Inflammatory macrophage treated with lipopolysaccharide for 4 hours (primary cell): ENCODE measurements at places on chromosomes 11 and 22.

DNA sequence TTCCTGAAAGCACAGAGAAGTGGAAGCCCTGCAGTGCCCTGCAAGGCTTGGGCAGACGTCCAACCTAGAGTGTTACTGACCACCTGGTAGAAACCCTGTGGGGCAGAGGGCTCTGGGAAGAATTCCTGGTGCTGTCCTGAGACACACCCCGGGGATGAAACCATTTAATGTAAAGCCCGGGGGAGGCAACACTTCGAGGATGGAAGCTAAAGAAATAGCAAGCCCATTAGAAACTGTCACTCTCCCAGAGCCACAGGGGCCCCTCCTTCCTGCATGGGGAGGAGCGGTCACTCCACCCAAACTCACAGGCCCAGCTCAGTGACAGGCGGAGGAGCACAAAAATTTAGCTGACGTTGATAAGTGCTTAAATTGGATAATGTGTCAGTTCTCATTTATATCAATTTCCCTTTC, 57.6 kb downstream of the NRXN2 start:
- DNase-seq, result peak; percentile 31

DNA sequence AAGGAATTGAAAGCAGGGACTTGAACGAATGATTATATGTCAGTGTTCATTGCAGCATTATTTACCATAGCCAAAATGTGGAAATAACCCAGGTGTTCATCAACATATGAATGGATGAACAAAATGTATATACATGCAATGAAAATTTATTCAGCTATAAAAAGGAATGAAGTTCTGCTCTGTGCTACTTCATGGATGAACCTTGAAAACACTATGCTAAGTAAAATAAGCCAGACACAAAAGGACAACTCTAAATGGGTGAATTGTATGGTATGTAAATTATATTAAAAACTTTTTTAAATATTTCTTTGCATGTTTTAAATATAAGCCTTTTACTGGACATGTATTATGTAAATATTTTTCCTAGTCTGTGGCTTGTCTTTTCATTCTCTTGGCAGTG, 107.0 kb downstream of the ME3 start:
- DNase-seq, result no peak

DNA sequence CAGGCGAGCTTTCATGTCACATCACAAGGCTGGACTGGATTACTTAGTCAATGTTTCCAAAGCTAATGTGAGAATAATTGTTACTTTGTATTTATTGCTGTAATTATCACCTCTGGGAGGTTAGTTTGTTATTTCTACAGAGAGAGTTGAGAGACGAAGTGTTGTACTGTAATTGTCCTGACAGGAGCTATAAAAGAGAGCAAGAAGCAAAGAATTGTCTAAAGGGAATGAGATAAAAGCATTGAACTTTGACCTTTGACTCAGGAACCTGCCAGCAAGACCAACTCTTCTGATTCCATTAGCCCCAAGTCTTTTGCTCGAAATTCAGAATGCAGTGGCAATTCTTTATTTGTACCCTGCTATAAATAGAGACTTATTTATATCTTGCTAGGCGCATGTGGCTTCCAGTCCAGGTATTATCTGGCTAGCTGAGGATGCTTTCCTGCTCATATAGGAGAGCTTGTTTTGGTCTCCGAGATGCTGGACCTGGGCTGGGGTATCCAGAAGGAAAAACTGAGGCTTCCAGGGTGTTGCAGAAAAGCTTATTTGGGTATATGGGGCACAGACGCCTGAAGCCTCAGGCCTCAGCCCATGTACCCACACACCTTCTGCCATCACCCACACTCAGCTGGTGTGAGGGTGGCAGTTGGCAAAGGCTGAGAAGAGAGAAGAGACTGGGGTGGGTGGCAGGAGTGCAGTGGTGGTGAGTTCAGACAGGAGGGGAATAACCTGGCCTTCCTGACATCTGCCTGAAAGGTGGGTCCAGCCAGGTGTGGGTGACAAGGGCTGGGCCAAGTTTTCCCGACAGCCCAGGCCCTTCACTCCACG, 40.7 kb downstream of the SYT13 start:
- DNase-seq, result no peak

DNA sequence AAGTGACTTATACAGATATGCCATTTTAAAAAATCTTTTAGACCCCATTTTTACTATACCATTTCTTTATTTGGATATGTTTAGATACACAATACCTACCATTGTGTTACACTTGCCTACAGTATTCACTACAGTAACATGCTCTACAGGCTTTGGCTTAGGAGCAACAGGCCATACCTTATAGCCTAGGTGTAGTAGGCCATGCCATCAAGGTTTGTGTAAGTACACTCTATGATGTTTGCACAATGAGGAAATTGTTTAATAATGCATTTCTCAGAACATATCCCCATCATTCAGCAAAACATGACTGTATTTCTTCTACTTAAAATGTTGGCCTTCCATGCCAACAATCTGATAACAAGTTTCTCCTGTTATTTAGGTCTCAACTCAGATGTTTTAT, 1559.5 kb upstream of the TENM4 start:
- DNase-seq, result no peak

DNA sequence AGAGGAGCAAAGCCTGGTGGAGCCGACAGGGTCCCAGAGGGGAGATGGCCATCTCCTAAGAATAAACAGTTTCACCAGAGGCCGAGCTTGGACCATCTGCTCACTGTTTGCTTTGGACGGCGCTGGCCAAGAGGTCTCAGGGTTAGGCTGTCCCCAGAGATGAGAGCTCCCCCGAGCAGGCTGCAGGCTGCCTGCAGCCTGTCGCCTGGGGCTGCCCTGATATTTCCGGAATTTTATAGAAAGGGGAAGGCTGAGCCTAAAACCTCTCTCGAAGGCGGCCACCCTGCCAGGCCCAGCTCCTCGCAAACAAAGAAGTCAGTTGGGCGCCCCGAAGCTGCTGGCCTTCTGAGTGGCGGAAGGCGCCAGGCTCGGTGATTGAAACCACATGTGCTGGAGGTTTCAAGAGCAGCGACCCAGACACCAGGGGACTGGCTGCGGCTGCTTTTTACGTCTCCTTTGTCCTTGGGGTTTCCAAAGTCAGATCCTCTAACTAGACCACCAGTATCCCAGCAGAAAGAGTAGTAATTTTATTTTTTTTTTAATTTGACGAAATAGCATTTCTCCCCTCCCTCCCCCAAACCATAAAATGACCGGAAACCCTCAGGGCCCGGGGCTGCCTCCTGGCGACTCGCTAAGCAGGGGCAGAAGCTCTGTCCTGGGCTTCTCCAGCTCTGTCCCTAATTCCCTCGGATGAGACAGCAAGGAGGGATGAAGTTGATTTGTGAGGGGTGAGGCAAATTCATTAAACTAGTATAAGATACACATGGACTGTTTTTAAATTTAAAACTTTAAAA, 57.4 kb downstream of the CLMP start:
- peak; percentile 32 for DNase-seq

- no peak for DNase-seq
Observed at GRCh38 chr11:78031629-78032028, 8.6 kb upstream of the KCTD14 start.

DNA sequence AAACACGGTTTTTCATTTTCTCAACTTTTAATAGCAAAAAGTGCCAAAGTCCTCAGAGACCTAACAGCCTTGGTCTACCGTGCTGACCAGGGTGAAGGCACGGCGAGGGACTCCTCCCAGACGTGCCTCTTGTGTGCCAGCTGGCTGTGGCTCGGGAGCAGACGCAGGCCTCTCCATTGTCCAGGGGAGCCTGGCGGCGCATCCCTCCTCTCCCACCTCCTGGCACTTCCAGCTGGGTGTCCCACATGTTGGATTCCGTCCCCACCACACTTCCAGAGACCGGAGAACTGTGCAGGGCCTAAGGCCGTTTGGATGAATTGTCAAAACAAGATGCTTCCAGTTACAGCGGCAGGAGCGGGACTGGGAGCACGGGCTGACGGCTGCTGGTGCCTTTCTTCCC, 11.6 kb downstream of the CDPF1 start:
- no peak for DNase-seq

DNA sequence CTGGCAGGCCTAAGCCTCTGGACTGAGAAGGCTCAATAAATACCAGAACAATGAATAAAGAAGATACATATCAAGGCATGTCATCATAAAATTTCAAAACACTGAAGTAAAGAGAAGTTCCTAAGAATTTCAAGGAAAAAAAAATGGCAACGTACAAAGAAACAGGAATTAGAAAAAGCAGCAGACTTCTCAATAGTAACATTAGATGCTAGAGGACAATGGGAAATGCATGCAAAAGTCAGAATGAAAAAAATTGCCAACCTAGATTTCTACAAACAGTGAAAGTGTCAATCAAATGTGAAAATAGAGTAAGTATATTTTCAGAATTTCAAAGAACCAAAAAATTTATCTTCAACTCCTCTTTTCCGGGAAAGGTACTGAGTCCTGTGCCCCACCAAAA, 125.0 kb downstream of the KCNC1 start:
- DNase-seq, result no peak

- no peak for DNase-seq
Observed at GRCh38 chr11:125662689-125663088, 18.0 kb downstream of the ACRV1 start.

- no peak for DNase-seq
Observed at GRCh38 chr22:17266251-17266971, 47.2 kb upstream of the ADA2 start.

DNA sequence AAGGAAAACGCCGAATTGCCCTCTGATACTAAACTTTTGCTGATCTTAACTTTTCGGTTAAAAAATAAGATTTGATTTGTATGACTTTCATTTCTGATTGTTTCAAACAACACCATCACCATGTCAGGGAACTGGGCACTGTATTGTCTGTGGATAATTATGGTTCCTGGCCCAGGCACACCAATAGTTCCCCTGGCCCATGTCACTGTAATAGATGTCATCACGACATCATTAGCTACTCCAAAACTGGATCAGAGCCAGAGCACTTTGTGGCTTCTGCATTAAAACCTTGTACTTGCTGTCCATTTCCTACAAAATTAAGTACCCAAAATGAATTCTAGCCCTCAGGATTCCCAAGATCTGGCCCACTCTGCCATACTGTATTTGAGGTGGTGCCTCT, 119.5 kb upstream of the NARS2 start:
- DNase-seq, result no peak

GRCh38 chr22:45786726-45787125, 115.1 kb downstream of the ATXN10 start:
- no peak for DNase-seq

GRCh38 chr11:102155676-102156075, 45.4 kb downstream of the YAP1 start:
- DNase-seq, result no peak

DNA sequence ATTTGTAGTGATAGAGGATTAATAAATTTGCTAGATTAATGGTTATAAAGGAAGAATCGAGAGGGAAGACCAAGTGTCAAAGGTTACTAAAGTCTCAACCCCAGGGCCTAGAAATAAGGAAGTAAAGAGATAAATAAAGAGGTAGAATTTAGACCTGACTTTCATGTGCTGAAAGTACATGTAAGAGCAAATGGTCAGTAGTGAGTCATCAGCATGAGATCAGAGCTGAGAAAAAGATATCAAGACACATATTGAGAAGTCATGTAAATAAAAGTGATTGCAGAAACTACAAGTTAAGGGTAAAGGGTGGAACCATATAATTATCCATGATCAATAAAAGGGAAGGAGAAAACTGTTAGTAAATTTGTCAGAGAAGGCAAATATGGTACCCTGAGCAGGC, 1.4 kb upstream of the OR8B8 start:
- DNase-seq, result no peak

GRCh38 chr22:21923163-21923561, 29.5 kb downstream of the PPM1F start:
- no peak for DNase-seq

DNA sequence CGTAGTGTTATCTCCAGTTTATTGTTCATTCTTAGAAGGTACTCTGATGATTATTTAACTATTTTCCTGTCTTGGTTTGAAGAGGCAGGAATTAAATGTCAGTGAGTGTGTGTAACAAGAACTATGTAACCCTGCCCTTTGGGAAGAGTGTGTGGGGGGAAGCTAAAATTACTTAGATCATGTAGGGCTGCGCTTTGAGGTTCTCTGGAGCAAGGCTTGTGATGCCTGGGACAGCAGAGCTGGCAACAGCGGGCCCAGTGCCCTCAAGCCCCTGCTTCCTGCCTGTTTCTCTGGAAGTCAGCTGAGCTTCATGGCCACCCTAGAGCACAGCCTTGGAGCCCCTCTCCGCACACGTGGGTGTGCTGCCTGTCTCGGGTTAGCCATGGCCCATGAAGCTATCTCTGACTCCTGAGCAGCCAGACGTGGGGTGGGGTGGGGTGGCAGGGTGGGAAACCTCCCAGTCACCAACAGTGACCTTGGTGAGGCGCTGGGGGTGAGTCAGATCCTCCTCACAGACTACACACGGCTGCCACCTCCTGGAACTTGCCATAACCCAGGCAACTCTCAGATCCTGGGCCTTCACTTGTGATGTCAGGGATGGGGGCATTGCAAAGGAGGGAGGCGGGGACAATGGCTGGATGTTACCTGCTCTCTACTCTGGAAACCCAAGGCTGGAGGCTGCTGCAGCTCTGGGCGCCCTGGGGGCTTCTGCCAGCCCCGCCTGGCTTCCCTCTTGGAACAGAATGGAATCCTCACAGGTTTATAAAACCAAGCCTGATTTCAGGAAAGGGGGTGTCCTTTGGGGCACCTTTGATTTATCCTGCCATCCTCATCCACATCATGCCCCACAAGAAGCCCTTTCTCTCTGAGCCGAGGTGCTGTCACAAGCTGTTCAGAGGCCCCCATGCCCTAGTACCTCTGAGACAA, 88.6 kb downstream of the SNX19 start:
- DNase-seq, result peak; percentile 12

GRCh38 chr11:111652184-111652583, 49.9 kb downstream of the SIK2 start:
- no peak for DNase-seq

DNA sequence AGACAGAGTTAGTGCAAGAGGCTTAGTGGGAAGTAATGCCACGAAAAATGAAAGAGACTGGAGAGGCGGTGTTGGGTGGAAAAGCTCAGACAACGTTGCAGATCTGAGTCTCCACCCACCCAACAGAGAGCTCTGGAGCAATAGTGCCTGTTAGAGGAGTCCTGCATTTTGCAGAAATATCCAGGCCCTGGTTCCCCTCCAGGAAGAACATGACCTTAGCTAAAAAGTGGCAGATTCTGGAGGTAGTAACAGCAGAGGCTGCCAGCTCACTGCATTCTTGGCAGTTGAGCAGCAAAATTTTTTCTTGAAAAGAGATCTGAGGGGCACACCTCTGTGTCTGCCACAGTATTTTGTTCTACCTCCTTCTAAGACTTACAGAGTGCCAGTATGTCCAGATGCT, 27.7 kb upstream of the BIRC3 start:
- peak; percentile 69 for DNase-seq
